ENCODE measurements at places on chromosomes 6 and 20. TPM values are rescaled to one million over a fixed set of nuclear protein-coding genes. Genes with fewer than 3 reads are reported as not detected.

Gene C2
- total RNA-seq = under 0.01 TPM

DNA sequence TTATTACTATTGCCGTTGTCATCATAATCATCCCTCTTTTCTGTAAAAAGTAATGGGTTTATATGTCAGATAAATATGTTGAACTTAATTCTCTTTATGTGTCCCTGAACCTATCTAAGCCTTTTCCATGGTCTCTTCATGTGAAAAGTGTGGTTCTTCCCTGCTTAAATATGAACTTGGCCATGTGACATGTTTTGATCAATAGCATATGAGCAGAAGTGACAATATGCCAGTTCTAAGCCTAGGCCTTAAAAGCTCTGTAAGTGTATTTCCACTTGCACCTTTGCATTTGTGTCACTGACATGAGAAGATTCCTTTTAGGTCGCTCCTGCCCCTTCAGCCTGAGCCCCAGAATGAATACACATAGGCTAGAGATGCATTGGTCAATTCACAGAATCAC lies 188.4 kb upstream of the CCN2 start:
- DNase-seq = no peak

Gene TNF
- total RNA-seq = not detected

DNA sequence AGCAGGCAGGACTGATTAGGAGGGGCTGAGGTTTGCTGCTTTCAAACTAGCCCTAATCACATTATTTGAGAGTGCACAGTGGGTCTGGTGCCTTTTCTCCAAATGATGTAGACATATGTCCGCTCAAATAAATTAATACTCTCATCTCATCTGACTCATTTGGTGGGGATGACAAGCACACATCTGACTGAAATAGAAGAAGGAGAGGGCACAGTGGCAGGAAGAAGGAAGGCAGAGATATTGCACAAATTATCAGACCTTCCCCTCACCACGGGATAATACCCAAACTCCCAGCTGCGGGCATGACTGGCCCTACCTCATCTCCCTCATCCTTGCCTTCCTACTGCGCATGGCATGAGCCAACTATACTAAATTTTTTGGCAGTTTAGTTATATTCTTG lies 33.9 kb upstream of the TNFRSF21 start:
- DNase-seq = no peak

- DNase-seq = no peak
Measured at GRCh38 chr6:16257999-16258708, 19.8 kb downstream of the GMPR start.

Gene SAPCD1
- total RNA-seq = 1.6 TPM

GRCh38 chr6:145670311-145670710 lies 65.0 kb downstream of the EPM2A start:
- peak; percentile 76 for DNase-seq

Gene LINC00237
- total RNA-seq = not detected

Gene OR2B6
- not detected for total RNA-seq

- no peak for DNase-seq
Measured at GRCh38 chr20:12860619-12861247, 148.0 kb upstream of the SPTLC3 start.

DNA sequence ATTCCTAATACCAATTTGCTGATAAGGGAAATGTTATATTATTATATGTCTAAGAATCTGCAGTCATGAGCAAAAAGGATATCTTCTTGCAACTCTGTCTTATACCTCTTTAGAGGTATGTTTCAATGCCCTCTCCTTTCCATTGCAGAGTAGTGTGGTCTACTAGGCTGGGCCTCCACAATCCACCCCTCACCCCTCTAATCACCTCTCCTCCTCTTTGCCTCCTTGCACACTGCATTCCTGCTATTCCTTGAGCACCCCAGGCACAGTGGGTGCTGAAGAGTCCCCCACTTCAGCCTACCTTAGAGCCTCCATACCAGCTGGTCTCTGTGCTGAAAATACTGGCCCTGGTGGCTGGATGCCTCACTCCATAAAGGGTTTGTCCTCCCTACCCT lies 26.9 kb downstream of the ARMC2 start:
- no peak for DNase-seq

Gene STMND1
- total RNA-seq = not detected

- no peak for DNase-seq
Measured at GRCh38 chr6:35833536-35833935, 28.4 kb downstream of the LHFPL5 start.

Gene BTNL2
- total RNA-seq = not detected

- DNase-seq = peak; percentile 29
Measured at GRCh38 chr6:129276986-129277385, 394.0 kb downstream of the LAMA2 start.

All from lung microvascular endothelial cell (primary cell).